SW480 (cell line): ENCODE measurements at places on chromosomes 5 and 9.

- DNase-seq: no peak
These were observed 32.2 kb downstream of the FBXW2 start for GRCh38 chr9:120761006-120761405.

DNA sequence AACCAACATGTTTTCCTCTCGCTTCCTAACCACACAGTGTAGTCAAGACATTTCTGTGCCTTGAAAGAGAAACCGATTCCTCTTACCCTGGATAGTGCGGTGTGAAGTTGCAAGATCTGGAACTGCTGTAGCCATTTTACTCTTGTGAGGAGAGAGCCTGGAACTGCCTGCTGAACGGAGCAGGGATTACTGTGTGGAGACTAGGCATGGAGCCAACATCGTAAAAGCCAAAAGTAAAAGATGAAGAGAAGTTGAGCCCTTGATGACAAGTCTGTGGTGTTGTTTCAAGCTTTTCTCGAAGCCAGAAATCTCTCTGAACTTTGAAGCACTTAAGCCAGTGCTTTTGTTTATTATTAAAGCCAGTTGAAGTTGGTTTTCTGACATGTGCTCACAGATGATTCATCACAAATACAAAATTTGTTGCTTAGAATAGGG is 110.1 kb upstream of the GRIN3A start:
- peak; percentile 12 for DNase-seq

- DNase-seq: no peak
These were observed 6.9 kb downstream of the FAM163B start for GRCh38 chr9:133602277-133602676.

- no peak for DNase-seq
These were observed 13.6 kb upstream of the CXXC5 start for GRCh38 chr5:139634541-139634940.

DNA sequence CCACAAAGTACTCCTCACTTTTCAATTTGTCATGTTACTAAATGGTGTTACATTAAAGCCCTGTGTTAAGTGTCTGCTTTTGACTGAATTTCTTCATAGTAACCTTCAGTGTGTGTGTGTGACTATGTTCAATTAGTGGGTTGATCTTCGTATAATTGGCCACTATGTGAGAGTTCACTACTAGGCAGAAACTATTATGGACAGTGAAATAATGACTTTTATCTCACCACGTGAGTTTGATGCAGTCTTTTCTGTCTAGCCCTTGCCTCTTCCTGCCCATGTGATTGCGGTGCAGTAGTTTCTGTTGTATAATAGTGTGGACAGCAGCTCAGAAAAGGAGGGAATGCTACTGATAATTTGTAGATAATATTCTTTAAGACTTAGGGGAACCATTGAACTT is 1.8 kb upstream of the MAML1 start:
- DNase-seq: no peak

GRCh38 chr9:128701227-128701854 is 962 bp upstream of the PKN3 start:
- no peak for DNase-seq

GRCh38 chr5:10733426-10733825 is 27.6 kb downstream of the DAP start:
- DNase-seq: no peak

- no peak for DNase-seq
These were observed 125.4 kb downstream of the ATPSCKMT start for GRCh38 chr5:10124287-10124686.

DNA sequence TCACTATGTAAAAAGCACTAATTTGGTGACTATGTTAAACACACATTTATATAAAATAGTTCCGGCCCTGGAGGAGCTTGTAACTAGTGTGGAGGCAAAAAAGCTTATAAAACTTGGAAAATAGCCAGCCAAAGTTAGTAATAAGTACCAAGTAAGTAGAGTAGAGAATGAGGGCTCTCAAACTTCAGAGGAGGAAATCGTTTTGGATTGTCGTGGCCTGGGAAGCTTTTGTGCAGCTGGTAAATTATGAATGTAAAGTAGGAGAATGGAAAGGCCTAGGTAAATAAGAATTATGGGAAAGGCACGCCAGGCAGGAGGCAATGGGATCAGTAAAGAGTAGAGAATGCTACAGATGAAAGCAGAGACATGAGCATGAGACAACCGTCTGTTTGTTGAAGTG is 832.7 kb upstream of the ZNF608 start:
- no peak for DNase-seq

DNA sequence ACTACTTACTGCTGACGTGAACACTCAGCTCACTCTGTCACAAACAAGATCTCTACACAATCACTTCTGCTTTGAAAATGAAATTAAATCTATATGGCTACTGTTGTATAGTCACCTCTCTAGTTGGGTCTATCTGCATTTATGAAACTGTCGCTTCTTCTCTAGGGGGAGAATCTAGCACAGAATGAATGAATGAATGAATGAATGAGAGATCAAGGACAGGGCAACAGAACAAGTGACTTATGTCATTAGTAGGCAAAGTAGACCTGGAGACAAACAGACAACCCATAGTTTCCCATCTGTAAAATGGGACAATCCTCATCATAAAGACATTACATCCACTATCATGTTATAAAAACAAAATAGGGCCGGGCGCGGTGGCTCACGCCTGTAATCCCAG is 13.4 kb downstream of the PTCH1 start:
- no peak for DNase-seq

GRCh38 chr5:135377751-135378680 is 21.0 kb downstream of the MACROH2A1 start:
- DNase-seq: no peak

GRCh38 chr5:56686337-56687195 is 128.8 kb upstream of the MAP3K1 start:
- no peak for DNase-seq

DNA sequence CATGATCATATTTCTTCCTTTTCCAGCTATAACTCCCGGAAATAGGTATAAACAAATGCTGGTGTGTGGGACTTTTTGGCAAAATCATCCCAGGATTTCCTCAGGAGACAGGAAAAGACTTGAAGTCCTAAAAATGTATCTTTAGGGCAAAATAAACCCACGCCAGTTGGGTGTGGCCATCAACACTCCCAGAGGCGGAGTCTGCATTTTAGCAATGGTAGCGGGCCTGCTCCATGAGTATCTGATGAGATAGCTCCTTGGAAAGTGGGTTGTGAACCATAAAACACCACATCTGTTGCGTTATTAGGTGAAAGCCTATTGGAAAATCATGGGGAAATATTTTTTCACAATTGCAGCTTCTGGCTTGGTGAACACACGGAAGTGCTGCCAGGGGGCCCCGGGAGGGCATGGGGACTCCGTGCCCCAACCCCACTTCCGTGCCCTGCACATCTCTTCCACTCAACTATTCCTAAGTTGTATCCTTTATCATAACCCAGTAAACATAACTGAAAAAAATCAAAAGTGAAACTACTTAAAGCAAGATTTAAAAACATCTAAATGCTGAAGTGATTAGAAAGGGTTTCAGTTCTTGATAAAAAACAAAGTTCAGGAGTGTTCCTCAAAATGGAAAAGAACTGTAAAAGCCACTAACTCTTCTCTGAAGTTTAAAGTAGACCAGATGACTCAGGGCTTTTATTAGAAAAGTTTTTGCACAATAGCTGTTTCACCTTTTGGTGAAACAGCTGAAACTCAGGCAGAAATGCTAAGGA is 111.2 kb downstream of the LRRC70 start:
- no peak for DNase-seq

GRCh38 chr5:81632679-81633078 is 118.2 kb downstream of the SSBP2 start:
- DNase-seq: no peak

DNA sequence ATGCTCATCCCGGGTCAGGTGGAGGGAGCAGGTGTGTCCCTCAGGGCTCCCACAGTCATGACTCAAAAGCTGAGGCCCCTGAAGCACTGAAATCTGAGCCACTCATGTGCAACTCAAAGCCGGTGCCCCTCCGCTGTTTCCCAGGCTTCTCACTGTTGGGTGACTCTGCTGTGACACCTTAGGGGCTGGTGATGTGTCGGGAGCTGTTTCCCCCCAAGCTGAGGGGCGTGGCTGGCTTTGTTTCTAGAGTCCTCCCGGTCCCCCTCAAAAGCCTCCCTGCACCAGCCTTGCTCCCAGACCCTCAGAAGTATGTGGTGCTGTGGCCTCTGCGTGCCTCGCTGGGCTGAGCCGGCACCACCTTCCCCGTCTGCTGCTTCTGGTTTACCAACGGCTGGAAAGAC is 39.7 kb downstream of the PLPP7 start:
- DNase-seq: no peak

- DNase-seq: no peak
These were observed 44.2 kb upstream of the TDRD7 start for GRCh38 chr9:97367729-97368128.

DNA sequence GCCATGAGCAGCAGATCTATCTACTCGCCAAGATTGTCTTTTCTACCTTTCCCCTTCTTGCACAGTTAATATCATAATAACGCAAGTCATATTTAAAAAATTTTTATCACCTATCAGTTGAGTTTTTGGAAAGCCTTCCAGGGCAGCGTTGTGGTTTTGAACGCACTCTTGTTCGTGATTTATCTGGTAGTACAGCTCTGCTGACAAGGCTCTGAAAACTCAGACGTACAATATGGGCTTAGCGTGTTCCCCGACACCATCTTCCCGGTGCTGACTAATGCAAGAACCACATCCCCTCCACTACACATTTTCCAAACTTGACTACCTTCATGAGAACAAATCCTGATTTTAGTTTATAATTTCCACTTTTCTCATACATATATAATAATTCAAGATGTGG is 1.6 kb upstream of the NFIL3 start:
- no peak for DNase-seq

GRCh38 chr5:35850967-35851680 is 5.6 kb upstream of the IL7R start:
- no peak for DNase-seq

- DNase-seq: no peak
These were observed 8.1 kb upstream of the RNU6ATAC start for GRCh38 chr9:134172198-134173126.

DNA sequence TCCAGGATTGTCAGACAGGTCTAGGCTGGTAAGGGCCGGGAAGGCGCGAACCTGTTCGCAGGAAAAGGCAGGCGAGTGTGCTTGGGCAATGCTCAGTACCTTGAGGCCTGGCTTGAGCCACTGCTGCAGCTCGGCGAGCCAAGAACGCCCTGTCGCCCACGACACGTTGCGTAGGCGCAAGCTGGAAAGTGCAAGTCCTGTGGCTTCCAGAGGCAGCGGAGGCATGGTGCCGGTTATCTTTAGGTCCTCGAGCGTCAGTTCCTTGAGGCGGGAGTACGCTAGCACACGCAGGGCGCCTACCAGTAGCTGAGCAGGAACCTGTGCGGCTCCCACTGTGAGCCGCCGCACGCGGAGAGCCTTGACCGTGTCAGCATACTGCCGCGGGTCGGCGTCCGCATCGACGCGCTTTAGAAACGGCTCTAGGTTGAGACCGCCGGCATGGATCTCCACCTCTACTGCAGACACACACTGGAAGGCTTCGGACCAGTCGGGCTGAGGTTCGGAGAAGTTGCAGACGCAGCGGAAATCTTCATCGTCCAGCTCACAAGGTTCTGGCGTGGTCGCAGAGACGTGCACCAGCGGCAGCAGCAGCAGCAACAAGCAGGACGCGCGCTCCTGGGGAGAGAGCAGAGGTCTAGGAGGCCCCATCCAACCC is 482 bp downstream of the CD14 start:
- peak; percentile 60 for DNase-seq

DNA sequence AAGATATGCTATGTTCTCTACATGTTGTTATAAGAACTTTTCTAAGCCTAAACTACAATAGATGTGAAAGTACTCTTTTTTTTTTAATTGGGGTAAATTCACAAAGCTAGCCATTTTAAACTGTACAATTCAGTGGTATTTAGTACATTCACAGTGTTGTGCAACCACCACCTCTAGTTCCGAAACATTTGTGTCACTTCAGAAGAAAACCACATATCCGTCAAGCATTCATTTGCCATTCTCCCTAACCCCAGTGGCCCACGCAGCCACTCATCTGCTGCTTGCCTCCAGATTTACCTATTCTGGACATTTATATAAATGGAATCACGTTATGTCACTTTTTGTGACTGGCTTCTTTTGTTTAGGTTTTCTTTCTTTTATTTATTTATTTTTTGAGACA is 43.1 kb downstream of the SPTAN1 start:
- DNase-seq: no peak

DNA sequence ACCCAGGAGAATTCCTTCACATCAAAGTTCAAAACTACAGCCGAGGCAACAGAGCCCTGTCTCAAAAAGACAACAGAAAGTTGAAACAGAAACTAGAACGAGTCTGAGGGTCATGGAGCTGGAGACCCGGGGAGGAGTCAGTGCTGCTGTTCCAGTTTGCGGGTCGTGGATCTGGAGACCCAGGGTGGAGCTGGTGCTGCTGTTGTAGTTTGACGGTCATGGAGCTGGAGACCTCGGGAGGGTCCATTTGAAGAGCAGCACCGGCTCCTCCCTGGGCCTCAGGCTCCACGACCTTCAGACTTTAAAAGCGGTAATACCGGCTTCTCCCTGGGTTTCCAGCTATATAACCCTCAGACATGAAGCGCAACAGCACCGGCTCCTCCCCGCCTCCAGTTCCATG is 13.0 kb upstream of the LCN15 start:
- DNase-seq: no peak

- no peak for DNase-seq
These were observed 70.8 kb downstream of the MRPL36 start for GRCh38 chr5:1728846-1729245.

- DNase-seq: no peak
These were observed 165.5 kb downstream of the PIK3R1 start for GRCh38 chr5:68381060-68381459.

GRCh38 chr5:58490402-58491050 is 709 bp upstream of the GAPT start:
- DNase-seq: no peak

- no peak for DNase-seq
These were observed 47.1 kb downstream of the ST8SIA4 start for GRCh38 chr5:100855937-100856430.

DNA sequence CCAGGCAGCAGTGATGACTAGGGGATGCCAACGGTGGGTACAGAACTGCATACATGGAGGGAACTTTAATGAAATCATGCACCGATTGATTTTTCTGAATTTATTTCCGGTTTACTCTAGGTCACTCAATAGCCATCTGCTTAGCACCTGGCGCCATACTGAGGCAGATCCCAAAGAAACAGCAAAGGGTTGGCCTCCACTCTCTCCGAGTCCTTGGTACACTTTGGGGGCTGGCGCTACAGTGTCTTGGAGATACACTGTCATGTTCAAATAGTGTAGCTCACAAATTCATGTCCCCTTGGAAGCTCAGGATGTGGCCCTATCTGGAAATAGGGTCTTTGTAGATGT is 116.3 kb downstream of the BOD1 start:
- DNase-seq: no peak

DNA sequence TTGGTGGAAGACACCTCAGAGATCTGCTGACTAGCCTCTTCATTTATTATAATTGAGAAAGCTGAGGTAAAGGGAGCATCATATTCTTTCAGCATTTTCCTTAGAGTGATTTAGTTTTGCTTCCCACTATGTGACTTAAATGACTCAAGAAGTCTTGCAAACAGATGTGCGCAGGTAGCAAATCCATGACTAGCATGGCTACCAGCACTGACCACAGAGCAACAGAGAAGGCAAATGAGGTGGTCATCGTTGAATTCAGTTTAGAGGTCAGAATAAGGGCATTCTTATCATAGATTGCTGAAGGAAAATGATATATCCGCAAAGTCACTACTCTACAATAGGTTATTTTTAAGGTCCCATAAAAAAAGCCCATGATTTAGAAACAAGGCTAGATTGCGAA is 162.2 kb downstream of the PIK3R1 start:
- no peak for DNase-seq

- DNase-seq: no peak
These were observed 98.0 kb downstream of the ARL15 start for GRCh38 chr5:54212331-54212730.
